ENCODE measurements at places on chromosomes 4 and X.

GRCh38 chr4:3218824-3219760, 29.9 kb upstream of the MSANTD1 start:
- DNase-seq: no peak

GRCh38 chr4:48305508-48305907, 35.8 kb upstream of the SLAIN2 start:
- DNase-seq: no peak

- peak; percentile 97 for DNase-seq
These were observed 484.2 kb downstream of the BCOR start for GRCh38 chrX:39613482-39613995.

GRCh38 chr4:106273831-106274230, 42.2 kb downstream of the TBCK start:
- DNase-seq: no peak

GRCh38 chr4:186105647-186106321, 1.3 kb downstream of the FAM149A start:
- DNase-seq: no peak

DNA sequence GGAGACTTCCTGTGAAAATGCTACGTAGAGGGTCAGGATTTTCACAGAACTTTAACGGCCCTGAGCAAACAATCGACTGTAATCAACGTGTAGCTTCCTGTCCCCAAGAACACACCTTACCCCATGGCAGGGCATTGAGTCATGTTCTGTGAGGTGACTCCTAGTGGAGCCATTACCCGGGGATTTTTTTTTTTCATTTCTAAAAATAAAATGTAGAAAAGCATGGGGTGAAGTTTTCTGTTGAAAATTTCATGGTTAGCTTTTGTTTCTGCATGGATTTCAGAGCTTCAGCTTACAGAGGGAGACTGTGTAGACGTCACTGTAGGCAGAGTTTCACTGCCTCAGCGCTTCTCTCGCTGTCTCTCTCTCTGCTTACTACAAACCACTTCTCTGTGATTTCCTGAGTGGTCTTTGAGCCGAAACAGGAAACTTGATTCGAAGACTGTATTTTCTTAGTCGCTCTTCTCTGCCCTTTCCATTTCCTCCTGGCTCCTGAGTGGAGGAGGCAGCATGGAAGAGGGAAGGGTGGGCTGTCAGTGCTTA, 111.7 kb downstream of the NFKB1 start:
- no peak for DNase-seq

- no peak for DNase-seq
These were observed 9.0 kb downstream of the GRIA3 start for GRCh38 chrX:123193101-123193500.

DNA sequence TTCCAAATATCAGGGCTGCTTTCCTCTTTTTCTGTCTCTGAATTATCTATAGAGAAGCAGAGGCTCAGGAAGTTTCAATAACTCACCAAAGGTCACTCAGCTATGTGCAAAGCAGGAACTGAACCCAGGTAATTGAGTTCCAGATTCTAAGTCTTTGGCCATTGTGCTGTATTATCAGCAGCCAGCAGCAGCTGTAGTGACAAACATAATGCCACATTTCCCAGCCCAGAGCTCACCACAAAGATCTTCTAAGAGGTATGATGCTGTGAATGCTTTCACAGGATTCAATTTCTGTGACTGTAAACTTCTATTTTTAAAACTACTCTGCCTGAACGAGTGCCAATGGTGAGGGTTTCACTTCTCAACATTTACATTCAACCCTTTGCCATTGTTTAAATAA, 56.4 kb downstream of the SPOCK3 start:
- no peak for DNase-seq

GRCh38 chrX:2503591-2504500, 3.1 kb upstream of the DHRSX start:
- DNase-seq: no peak

DNA sequence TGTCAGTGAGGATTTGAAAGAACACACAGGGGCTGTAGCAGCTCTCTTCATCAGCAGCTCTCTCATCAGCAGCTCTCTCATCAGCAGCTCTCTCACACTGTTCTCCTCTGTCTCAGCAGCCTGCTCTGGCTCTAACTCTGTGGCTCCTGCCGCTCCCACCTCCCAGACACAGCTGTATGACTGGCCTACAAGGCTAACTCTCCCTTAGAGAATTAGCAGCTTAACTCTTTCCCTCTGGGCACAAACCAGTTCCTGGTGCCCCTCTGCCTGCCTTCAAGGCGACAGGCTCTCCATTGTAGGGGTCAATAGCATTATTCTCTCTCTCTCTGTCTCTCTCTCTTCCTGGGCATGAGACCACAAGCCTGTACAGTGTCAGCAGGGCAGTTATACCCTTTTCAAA, 385.6 kb upstream of the PCDH10 start:
- no peak for DNase-seq

GRCh38 chrX:70338290-70338689, 48.4 kb downstream of the KIF4A start:
- DNase-seq: no peak

- DNase-seq: no peak
These were observed 117.4 kb downstream of the MID1 start for GRCh38 chrX:10502961-10503360.

DNA sequence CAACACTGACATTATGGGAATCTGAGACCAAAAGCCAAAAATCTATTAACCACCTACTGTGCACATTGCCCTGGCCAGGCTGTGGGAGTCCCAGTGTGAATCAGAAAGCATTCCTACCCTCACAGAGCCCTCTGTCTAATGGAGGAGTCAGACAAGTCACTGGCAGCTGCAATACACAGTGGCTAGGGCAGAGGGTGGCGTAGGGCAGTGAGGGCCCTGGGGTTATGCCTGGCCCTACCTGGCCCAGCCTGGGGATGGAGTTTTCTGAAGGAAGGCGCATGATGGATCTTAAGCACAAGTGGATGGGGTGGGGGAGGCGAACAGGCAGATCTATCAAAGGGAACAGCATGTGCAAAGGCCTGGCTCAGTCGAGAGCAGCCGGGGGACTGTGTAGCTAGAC, 10.8 kb downstream of the JAKMIP1 start:
- DNase-seq: no peak

DNA sequence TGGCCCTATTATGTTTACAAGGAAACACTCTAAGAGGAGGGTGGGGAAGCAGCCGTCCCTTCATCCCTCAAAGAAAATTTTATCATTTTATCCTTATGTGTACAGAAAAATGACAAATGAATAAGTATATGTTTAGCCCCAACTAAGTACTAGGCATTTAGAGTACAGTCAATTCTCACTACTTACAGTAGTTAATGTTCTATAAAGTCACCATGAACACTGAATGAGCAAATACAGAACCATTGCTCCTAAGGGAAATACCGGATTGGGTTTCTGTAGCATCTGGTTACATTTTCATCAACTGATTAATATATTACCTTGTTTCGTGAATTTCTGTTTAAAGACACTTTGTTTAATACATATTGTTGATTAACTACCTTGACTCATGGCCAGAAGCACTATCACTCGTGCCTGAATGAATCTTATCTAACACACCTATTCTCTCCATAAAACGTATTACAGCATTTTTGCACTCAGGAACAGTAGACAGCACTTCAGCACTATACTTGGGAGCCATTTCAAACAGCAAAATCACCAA, 109.3 kb downstream of the ASB9 start:
- no peak for DNase-seq

- DNase-seq: no peak
These were observed 24.3 kb downstream of the NFKB1 start for GRCh38 chr4:102525504-102525903.

DNA sequence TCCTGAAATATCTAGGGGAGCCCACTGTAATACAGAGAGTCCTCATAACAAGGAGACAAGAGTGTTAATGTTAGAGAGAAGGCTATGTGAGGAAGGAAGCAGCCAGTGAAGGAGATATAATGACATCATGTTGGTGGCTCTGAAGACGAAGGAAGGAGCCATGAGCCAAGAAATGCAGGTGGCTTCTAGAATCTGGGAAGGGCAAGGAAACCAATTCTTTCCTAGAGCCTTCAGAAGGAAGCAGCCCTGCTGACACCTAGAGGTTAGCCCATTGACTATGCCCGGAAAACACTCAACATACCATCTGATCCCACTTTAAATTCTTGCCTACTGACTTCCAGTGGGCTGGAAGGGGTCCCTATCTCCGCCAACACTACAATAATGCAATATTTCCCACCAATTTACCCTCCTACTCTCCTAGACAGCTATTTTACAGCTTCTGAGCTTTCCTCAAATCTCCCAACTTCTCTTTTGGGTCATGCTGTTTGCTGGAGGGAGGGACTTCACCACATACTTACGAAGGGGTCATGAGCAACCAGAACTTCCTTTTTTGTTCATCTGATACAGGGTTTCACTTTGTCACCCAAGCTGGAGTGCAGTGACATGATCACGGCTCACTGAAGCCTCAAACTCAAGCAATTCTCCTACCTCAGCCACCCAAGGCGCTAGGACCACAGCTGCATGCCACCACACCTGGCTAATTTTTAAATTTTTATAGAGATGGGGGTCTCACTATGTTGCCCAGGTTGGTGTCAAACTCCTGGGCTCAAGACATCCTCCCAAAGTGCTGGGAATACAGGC, 25.2 kb upstream of the G3BP2 start:
- DNase-seq: no peak

- no peak for DNase-seq
These were observed 10.6 kb downstream of the BGN start for GRCh38 chrX:153505361-153505760.

GRCh38 chr4:38512840-38513239, 151.2 kb upstream of the KLF3 start:
- DNase-seq: no peak

- no peak for DNase-seq
These were observed 40.3 kb upstream of the FHL1 start for GRCh38 chrX:136106920-136107528.

- no peak for DNase-seq
These were observed 42.3 kb upstream of the LNX1 start for GRCh38 chr4:53633608-53634007.

- no peak for DNase-seq
These were observed 1.5 kb upstream of the RELL1 start for GRCh38 chr4:37687681-37688080.

GRCh38 chr4:81378386-81378785, 93.3 kb downstream of the RASGEF1B start:
- no peak for DNase-seq

GRCh38 chr4:8856835-8857621, 14.6 kb downstream of the HMX1 start:
- DNase-seq: no peak

DNA sequence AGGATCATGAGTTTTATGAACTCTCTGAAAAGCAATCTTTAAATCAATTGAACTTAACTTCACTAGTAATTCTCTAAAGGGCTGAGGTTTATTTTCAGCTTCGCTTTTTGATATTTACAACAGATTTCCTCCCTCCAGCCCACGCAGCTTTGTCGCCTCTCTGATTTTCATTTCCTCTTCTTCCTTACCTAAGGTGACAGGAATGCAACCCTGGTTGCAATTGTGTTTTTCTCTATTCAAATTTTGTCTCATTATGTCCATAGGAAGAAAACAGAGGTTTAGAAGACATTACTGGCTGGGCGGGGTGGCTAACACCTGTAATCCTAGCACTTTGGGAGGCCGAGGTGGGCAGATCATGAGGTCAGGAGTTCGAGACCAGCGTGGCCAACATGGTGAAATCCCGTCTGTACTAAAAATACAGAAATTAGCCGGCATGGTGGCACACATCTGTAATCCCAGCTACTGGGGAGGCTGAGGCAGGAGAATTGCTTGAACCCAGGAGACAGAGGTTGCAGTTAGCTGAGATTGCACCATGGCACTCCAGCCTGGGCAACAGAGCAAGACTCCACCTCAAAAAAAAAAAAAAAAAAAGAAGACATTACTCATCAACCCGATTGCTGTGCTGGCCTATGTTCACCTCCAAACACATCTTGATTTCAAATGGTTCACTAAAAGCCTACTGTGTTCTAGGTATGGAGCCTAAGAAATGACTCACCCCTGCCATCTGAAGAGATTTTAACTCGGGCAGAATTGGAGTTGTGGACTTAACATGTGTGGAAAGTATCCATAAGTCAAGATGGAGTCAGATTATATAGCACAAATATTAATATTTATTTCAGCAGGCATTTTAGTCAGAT, 36.8 kb downstream of the VSIG4 start:
- DNase-seq: no peak

- no peak for DNase-seq
These were observed 154.5 kb downstream of the SPOCK3 start for GRCh38 chr4:167079762-167080161.

DNA sequence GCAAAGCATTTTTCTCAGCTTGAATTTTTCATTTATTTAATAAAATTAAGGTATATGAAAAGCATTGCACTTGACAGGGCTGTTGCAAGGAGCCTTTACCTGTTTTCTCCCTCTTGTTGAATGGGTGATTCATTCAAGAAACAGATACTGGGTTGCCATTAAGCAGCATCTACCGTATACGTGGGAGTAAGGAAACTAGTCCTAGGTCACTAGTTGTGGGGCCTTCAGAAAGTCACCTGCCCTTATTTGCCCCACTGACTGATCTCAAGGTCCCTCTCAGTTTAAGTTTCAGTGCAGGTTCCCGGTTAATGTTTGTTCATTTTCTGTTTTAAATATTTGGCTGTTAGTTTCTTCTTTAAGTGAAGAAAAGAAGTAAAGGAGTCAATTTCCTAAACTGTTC, 34.0 kb downstream of the LHFPL1 start:
- DNase-seq: no peak

DNA sequence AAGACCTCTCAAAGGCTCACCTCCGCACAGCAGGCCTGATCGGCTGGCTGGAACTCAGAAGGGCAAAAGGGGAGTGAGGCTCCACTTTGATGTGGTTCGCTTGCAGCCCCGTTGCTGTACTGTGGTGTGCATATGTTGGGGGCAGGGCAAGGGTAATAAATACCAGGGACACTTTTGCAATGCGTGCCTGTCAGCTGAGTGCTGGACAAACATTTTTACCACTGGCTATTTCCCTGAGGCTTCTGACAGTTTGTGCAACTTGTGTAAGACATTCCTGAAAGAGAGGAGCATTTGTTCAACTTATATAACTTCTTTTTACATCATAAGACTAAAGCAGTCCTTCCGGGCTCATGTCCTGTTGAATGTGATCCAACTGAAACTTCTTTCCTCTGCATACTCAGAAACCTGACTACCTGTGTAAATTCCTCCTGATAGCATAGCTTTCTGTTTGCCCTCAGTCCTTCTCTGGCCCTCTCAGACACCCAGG, 82.3 kb downstream of the SPRY1 start:
- DNase-seq: no peak

GRCh38 chrX:101759000-101759399, 99.3 kb upstream of the ARMCX2 start:
- DNase-seq: peak; percentile 5

- DNase-seq: no peak
These were observed 70.0 kb downstream of the TAB3 start for GRCh38 chrX:30819080-30819479.

GRCh38 chr4:152815078-152815477, 35.3 kb downstream of the ARFIP1 start:
- DNase-seq: no peak

DNA sequence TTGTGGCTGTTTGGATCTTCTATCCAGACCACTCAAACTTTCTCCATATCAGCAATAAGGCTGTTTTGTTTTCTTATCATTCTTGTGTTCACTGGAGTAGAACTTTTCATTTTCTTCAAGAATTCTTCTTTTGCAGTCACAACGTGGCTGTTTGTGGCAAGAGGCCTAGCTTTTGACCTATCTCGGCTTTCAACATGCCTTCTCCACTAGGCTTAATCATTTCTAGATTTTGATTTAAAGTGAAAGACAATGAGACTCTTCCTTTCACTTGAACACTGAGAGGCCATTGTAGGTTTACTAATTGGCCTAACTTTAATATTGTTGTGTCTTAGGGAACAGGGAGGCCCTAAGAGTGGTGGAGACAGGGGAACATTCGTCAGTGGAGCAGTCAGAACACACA, 19.1 kb downstream of the FGF2 start:
- DNase-seq: no peak

Measured in NCI-H1092 treated with DMSO at 0.1 percent for 48 hours (cell line).